Ureter (tissue), 1 donor: ENCODE measurements at places on chromosomes 11 and 22. TPM values are rescaled to one million over a fixed set of nuclear protein-coding genes. Genes with fewer than 3 reads are reported as not detected.

DNA sequence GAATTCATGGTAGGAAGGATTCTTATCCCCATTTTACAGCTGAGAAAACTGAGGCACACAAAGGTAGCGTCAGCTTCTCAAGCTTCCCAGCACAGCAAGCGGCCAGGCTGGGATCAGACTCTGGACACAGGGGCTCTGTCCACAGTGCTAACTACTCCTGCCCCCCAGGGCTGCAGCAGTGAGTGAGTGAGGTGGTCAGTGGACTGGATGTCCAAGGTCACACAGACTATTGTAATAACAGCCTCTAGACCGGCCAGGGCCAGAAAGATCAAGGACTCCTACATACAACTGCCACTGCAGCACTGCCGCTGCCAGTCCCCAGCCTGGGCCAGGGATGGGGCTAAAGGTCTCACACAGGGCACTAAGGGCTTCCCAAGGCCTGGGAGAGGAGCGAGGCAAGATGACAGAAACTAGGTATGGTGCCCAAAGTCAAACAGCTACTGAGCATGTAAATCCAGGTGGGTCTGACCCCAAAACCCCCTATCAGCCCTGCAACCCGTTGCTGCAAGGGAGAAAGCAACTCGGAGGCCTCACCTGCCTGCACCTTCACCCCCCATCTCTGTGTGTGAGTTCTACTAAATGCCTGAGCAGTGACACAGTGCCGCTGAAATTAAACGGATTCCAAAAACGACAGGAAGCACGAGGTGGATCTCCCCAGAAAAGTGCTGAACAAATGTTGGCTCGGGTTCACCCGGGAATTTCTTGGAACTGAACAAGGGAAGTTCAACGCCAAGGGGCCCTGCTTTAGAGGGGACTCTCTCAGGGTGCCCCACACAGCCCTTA lies 161.8 kb upstream of the GRK3 start:
- no peak for DNase-seq

GRCh38 chr11:102546923-102547471 lies 16.4 kb upstream of the MMP7 start:
- no peak for DNase-seq

GRCh38 chr22:44409974-44410316 lies 88.1 kb downstream of the RTL6 start:
- no peak for DNase-seq

DNA sequence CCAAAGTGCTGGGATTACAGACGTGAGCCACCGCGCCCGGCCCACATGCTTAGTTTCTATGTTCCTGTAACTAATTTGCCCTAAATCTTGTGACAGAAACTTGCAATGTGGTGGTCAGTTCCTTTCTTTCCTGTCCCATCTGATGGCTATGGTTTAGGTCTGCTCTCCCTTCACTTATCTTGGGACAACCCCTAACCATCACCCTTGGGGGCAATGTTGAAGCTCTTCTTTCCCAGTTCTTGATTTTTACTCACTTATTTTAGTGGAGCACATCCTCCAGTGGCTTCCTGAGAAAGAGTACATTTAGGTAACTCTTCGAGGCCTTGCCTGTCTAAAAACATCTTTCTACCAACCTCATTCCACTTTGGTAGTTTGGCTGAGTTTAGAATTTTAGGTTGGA lies 7.3 kb downstream of the SREBF2 start:
- no peak for DNase-seq

DNA sequence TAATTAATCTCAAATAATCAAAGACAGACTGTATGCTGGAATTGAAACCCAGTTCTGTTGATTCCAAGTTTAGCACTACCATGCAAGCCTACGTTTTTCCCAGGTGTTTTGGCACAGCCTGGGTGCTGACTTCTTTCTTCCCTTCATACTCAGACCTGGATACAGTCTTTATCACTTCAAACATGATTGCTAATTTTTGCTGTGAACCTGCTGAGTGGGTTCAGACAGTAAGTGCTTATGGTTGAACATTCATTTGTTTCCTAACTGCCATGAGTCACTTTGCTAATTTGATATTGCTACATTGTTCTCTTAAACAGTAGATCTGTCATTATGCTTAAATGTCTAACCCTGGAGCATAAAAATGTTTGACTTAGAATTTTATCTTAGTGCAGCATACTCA lies 12.2 kb downstream of the PAAF1 start:
- DNase-seq, result no peak

GRCh38 chr11:19163617-19164016 lies 38.2 kb downstream of the CSRP3 start:
- DNase-seq, result no peak

DNA sequence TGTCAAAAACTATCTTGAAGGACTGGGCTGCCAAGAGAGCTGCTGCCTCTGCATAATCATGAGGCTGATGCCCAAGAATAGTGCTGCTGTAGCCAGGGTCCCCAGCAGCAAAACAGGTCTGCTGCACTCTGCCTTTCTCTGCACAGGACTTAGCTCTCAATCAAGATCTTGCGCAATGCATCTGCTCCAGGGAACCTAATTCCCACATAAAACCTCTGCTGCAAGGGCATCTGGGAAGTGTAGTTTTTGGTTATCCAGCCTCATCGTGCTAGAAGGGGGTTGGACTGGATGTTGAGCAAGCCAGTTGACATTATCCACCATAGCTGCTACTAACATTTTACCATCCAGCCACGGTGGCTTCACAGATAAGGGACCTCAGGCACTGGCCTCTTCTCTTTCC lies 192.7 kb downstream of the C11orf91 start:
- no peak for DNase-seq

DNA sequence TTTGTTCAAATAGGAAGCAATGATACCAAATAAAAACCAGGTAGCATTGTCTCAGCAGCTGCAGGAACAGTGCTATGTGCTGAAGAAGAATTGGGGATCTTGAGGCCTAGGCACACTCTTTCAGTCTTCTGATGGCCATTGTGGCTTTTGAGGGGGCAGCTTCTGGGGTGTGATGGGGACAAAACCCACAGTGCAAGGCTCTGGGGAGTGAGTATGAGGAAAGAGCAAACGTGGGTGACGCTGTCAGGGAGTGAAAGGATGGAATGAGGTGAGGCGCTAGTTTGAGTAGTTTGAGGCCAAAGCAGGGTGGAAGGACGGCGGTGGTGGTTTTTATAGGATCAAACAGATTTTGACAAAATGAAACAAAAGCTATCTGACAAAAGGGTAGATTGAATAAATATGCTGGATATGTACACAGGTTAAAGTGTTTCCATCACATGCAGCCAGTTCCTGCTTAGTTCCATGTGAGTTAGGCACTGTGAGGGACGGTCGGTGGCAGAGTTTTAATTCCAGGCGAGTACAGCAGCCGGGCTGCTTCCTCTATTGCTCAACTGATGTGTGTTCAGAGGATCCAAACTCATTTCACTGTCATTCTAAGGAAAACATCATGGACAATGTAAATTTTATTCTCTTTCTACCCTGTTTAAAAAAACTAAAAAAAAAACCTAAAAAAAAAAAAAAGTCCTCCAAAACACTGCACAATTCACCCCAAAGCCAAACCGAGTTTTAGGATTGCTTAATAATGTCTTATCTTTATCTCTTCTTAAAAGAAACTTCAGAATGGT lies 18.9 kb downstream of the ADAMTS15 start:
- DNase-seq, result no peak

DNA sequence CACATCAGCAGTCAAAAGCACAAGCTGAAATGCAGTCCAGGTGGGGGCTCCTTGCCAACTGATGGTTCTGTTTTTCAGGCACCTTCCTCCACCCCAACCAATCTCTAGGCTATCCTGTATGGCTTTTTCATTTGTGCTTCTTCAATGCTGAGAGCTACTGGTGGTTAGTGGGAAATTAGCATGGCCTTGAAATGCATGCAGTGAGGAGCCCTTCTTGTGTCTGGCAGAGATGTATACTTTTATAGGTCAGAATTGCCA lies 167.4 kb downstream of the NAV2 start:
- no peak for DNase-seq

- no peak for DNase-seq
These were observed 28.0 kb downstream of the MYBPC3 start for GRCh38 chr11:47324520-47324919.

- no peak for DNase-seq
These were observed 36.1 kb downstream of the CLPB start for GRCh38 chr11:72398058-72398758.

GRCh38 chr11:108854346-108854745 lies 189.5 kb downstream of the DDX10 start:
- DNase-seq, result no peak

Gene KRTAP5-10
- total RNA-seq, result 2.9 TPM

Gene SNRPD3
- 88.7 TPM for total RNA-seq
